Pulmonary artery endothelial cell (primary cell): ENCODE measurements at places on chromosomes 6 and 20.

DNA sequence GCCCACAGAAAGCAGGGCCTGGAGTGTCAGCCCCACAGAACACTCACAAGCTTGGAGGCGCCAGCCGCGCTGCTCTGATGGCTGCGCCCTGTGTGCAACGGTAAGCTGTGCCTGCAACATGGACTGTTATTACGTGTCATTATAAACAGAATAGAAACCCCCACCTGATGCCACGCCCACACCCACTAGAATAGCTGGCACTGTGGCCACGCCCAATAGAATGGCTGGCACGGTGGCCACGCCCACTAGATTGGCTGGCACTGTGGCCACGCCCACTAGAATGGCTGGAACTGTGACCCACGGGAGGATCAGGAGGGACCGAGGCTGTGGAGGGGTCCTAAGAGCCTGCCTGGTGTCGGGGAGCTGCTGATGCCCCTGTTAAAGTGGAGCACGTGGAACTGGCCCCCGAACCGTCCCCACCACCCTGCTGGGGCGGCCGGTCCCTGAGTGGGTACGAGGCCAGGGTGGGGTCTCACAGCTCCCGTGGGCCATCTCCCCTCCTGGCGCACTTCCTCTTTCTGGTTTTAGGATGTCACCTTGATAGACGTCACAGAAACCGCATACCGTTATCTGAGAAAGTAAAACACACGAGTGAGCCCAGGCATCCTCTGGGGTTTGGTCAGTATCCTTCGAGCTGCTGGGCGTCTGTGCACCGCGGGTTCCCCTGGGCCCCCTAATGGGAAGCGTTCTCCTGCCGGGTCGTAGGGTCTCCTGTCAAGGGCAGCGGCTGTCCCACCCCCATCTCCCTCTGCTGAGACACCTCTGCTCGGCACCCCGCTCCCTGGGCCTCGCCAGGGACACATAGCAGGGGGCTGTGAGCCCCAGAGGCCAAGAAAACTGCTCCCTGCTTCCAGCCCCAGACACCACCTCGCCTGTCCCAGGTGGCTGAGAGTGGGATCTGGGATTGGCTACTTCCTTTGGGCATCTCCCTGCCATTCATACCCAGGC, 25.4 kb downstream of the SLC17A9 start:
- DNase-seq: no peak

DNA sequence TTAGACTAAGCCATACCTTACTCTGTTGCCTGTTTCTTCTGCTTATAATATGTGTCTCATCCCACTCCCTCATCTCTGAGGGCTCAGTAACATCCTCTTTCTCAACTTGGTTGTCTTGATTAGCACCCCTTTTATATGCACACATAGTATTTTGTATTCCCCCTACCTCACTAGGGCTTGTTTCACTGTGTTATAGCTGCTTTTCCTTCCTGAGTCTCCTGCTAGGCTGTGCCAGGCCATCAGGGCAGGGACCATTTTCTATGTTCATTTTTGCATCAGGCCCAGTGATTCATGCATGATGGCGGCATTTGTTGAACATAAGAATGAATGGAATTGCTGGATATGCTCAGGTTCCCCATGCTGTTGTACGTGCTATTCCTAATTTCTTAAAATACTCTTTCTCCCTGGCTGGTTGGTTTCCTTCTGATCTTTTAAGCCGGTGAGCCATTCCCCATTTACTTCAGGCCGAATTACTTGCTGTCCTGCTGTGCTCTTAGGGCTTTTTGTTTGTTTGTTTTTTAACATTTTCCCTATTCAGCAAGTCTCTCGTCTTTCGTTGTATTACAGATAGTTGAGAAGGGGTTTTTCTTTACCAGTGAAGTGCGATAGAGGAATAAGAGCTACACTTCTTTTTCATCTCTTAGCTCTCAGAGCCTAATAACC, 183.2 kb downstream of the CARMIL1 start:
- DNase-seq: no peak

DNA sequence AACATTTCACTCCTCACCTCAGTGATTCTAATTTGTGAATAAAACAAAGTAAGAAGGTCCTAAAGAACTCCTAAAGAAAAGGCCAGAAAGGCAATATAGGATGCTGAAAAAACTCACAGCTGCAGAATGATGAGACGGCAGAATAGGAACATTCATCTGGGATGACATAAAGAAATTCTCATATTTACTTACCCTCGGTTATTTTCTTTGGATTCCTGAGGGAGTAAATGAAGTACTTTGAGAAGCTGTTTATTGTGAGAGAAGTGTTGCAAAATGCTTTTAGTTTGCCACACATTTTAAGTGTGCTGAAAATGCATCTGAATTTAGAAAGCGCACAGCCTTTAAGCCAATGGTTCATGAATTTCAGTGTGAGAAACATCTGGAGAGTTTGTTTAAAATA, 35.7 kb upstream of the RBL1 start:
- DNase-seq: no peak

GRCh38 chr20:4111440-4112411, 96.4 kb upstream of the RNF24 start:
- no peak for DNase-seq

DNA sequence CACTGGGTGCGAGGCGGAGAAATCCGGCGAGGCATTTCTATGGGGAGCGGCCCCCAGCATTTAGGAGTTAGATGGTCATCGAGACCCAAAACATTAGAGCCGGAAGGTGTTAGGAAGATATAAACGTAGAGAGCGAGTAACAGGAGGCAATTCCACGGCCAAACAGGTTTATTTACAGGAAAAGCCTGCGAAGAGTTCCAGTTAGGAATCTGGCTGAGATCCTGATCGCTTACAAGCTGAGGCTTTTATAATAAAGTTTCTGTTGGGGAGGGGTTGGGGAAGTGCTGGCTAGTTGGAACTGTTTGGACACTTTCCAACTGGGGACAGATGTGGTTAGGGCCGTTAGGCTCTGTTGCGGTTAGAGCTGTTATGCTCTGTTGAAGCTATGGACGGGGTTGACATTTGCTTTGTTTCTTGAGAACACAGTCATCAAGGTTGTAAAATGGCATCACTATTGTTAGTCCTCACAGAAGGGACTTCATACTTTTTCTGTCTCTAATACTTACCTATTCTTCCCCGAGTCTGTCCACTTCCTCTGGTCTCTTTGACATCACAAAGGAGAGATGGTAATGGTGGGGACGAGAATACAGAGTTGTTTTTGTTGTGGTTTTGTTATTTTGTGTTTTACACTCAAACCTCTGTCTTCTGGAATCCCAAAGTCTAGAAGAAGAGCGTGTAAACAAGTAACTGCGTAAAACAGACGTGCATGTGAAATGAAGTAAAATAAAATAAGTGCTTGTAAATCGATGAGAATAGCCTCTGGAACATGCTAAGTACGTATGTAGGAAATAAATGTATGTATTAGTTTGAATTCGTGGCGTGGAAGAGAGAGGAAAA, 554 bp upstream of the ZSCAN31 start:
- no peak for DNase-seq

DNA sequence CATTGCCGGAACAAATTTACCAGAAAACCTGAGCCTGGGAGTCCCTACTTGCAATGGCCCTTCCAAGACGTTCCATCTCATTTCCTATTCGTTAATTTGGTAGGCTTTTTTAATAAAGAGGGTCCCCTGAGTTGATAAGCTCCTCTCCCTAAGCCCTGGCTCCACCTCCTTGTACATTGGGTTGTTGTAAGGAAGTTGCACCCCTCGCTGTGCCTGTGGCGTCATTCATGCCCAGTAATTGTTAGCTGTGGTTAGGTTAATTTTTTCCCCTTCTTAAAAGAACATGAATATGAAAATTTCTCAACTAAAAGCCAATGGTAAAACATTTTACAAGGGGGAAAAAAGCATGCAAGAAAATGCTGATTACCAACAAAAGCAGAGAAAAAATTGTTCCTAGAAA, 91.9 kb downstream of the SLC24A3 start:
- DNase-seq: no peak

DNA sequence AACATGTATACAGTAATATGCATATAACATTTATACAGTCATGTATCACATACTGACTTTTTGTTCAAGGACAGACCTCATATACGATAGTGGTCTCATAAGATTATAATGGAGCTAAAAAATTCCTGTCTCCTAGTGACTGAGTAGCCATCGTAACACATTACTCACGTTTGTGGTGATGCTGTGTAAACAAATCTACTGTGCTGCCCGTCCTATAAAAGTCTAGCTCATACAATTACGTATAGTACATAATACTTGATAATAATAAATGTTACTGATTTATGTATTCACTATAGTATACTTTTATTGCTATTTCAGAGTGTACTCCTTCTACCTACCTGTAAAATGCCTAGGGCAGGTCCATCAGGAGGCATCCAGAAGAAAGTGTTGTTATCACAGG, 17.4 kb downstream of the SERAC1 start:
- DNase-seq: no peak

DNA sequence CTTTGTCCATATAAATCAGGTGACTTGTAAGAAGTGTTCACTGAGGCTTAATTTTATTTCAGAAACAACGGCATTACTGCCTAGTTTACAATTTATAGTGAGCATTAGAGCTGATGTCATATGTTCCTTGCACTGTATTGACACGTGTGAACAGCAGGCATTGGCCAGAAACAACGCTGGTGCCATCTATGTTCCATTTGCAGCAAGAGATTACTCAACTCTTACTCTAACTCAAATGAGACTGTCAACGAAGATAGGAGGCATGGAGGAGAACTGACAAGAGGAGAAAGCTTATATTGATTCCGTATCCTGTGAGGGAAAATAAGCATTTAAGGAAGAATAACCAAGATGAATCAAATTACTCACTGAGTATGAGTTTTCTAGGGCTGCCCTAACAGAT, 48.4 kb downstream of the MTFR2 start:
- DNase-seq: no peak

DNA sequence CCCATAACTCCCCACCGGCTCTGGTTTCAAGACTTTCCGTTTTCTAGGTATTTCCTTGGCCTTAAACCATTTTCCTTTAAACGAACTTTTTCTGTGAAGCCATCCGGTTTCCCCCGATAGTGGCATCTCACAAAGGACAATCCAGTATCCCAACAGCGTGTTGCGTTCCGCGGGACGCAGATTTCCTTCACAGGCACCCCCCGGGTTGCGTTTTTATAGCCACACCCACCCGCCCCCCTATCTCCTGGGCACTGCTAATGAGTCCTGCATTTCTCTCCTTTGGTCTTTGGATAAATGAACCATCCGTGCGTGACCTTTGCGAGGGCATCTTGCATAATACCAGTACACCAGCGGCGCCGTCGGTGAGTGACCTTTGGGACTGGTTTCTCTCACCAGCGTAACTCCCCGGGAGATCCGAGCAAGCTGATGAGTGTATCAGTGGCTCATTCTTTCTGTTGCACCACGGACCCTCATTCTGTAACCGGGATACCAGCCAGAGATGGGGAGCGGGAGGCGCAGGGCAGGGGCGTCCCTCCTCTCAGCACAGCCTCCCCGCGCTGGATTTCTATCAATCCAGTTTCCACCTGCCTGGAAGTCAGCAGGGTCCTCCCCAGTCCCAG, 586 bp upstream of the NQO2 start:
- DNase-seq: no peak

GRCh38 chr20:14882157-14882556, 544.7 kb upstream of the FLRT3 start:
- DNase-seq: no peak

GRCh38 chr20:23656372-23656771, 18.6 kb upstream of the CST3 start:
- no peak for DNase-seq

GRCh38 chr6:22003287-22003686, 293.5 kb downstream of the PRL start:
- DNase-seq: no peak

- no peak for DNase-seq
These were observed 99.7 kb downstream of the EYA2 start for GRCh38 chr20:46994341-46994740.

DNA sequence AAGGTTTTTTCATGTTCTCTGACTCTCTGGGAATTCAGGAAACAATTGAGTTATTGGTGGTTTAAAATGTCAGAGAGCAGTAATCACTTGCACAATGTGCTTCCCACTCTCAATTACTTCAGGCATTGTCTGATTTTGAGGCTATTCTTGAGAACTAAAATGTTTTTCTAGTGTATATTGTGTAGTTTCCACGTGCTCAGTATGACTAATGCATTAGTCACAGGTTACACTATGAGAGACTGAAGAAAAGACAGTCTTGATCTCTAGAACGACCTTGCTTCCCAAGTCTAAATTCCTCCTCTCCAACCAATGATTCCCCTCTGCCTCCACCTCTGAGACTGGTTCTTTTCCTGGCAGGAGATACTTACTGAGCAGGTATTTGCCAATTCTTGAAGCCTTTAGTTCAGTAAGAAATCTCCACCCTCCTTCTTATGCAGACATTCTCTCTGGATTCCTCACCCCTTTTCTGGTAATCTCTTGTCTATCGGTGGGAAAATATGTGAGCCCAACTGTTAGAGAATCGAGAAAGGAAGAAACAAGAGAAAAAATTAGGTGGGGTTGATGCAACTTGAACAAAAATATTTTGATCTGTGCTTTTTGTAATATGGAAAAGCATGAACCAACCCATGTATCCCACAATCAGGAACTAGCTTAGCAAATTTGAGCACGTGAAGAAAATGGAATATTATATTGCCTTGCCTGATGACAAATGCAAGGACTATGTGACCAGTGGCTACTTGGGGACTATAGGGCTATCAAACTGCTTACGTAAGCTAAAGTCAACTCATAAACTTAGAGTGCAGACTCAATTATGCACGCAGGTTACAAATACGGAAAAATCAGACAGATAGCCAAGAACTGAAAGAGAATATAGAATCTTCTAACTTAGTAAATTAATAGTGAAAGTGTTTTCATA, 61.1 kb upstream of the SLC22A16 start:
- peak; percentile 89 for DNase-seq

DNA sequence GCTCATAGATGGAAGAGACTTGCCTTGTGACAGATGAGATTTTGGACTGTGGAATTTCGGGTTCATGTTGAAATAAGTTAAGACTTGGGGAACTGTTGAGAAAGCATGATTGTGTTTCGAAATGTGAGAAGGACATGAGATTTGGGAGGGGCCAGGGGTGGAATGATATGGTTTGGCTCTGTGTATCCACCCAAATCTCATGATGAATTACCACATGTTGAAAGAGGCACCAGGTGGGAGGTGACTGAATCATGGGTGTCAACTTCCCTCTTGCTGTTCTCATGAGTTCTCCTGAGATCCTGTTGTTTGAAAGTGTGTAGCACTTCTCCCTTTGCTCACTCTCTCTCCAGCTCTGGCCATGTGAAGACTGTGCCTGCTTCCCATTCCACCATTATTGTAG, 17.9 kb downstream of the AHI1 start:
- no peak for DNase-seq

GRCh38 chr20:51176876-51177275, 154.0 kb upstream of the KCNG1 start:
- no peak for DNase-seq

DNA sequence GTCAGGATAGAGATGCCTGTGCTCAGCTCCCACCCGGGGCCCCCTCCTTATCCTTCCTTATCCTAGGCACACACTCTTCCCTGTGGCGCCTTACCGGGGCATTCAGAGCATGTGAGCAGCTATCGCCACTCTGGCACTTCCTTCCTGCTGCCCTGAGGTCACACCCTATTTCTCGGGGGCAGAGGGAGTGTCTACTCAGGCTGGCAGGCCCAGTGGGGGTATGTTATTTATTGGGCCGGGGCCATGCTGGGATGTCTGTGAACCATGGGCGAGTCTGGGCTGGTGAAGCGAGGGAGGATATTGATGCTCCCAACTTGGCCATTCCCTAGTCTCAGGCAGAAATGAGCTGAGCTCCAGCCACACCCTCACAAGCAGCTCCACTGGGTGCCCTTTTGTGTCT, 3.9 kb upstream of the LY6G6D start:
- no peak for DNase-seq

- DNase-seq: no peak
These were observed 4.5 kb downstream of the RPS21 start for GRCh38 chr20:62391165-62392076.

GRCh38 chr6:125587666-125588632, 161.5 kb upstream of the HEY2 start:
- DNase-seq: peak; percentile 93
